ENCODE measurements at places on chromosomes 3 and 15.

- DNase-seq = no peak
These were observed 19.9 kb upstream of the TATDN2 start for GRCh38 chr3:10228248-10228950.

DNA sequence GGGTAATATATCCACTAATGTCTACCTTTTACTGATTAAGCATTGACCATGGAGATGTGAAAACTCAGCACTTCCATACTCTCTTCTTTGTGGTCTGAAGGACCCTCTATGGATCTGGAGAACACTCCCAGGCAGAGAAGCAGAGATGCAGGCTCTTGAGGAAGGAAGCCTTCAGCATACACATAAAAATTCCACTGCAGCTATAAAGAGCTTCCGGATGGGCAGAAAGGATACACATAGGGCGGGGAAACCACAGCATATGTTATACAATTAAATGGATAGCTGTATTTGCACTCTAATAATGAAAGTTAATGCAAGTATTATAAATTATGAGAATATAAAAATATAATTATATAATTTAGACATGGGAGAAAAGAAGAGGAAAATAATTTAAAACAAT lies 1258.2 kb upstream of the ALCAM start:
- no peak for DNase-seq

- no peak for DNase-seq
These were observed 36.5 kb downstream of the KLF15 start for GRCh38 chr3:126320517-126321293.

DNA sequence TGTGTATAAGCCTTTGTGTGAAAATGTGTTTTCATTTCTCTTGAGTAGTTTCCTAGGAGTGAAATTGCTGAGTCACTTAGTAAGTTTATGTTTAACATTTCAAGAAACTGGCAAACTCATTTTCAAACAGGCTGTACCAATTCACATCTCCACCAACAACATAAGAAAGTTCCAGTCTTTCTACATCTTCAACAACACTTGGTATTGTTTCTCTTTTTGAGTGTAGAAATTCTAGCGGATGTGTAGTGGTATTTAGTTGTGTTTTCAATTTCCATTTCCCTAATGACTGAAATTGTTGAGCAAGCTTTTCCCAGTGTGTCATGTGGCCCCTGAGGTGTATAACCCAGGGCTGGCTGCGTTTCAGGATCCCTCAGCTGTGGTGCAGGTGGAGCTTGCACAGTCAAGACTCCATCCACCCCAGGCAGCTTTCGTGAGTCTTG lies 258.5 kb downstream of the PDCD6IP start:
- DNase-seq = no peak

DNA sequence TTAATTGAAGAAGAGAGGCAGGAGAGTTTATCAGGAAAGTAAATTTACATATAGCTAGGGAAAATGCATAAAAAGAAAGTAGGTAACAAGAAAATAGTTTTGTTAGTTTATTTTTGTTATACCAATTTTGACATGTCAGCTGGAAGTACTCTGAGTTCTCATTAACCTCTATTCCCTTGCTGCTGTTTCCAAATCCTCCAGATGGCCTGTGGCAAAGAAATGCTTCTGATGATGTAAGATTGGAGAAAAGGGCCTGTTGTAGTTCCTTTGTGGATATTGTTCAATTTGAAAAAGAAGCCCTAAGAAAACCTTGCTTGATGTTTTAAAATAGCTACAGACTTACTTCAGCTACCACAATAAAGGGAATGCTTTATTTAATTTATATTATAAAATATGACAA lies 192.9 kb upstream of the SLITRK3 start:
- DNase-seq = no peak

- no peak for DNase-seq
These were observed 98.1 kb upstream of the TGFBR2 start for GRCh38 chr3:30508339-30508738.

- no peak for DNase-seq
These were observed 17.9 kb downstream of the CRYGS start for GRCh38 chr3:186526256-186526606.

GRCh38 chr15:89164712-89165211 lies 56.6 kb downstream of the RLBP1 start:
- no peak for DNase-seq

GRCh38 chr3:3817865-3818264 lies 18.6 kb downstream of the LRRN1 start:
- DNase-seq = no peak

GRCh38 chr3:34367521-34367920 lies 569.1 kb downstream of the PDCD6IP start:
- no peak for DNase-seq

GRCh38 chr3:60417576-60417975 lies 833.7 kb downstream of the FHIT start:
- no peak for DNase-seq

GRCh38 chr3:126540342-126540849 lies 16.4 kb downstream of the CHST13 start:
- no peak for DNase-seq

DNA sequence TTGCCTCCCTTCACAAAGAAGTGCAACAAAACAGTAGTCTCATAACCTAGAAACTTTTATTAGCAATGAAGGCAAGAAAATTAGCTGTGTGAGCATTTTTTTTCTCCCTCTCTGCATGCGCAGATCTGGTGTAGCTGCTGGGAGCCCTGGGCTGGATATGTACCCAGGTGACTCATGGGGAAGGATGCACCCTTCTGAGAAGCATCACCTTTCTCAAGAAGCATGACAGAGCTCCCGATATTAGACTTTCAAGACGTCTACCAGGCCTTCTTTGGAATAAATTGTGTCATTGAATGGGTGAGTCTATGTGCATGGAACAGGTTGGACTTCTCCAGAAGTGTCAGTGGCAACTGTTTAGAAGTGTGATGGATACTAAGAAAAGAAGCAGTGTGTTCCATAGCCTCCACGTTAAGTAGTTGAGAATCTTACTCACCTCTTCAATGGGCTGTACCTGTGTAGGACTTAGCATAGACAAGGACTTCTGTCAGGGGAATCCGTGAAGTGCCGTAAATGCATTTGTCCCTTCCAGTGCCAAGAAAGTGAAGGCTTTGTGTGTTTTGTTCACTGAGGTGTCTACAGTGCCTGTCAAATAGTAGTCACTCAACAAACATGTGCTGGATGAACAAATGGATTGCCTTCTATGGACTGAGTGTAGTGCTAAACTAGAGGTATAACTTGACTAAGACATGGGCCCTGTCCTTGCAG lies 47.7 kb upstream of the RASGRP1 start:
- no peak for DNase-seq

DNA sequence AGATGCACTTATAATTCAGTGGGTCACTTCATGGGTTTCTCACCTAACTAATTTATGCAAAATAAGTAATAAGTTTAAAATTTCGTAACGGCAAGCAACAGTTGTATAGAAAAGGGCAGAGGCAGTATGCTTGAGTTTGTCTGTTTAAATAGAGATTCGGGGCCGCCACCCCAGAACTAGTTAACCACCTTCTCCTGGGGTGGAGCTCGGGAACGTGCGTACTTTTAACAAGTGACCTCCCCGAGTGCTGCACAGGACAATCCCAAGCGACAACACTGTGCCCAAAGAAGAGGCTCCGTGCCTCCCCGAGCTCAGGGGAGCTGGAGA lies 439 bp downstream of the SSR3 start:
- DNase-seq = no peak

- DNase-seq = no peak
These were observed 50.5 kb upstream of the KCNMB2 start for GRCh38 chr3:178485756-178486155.

- no peak for DNase-seq
These were observed 54.2 kb downstream of the CCDC54 start for GRCh38 chr3:107431246-107432012.

DNA sequence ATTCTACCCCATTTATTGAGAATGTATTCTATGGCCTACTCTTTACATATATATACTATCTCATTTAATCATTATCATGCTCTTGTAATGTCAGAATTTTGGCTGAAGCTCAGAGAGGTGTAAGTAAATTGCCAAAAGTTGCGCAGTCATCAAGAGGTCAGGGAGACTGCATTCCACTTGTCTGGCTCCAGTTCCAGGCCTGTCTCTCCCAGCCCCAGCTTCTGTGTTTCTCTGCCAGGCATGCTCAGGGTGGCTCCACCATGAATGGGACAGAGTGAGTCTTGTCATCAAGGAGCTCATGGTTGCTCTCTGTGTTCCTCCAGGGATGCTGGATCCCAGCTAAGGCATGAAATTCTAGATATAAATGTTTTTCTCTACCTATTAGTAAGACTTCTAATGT lies 635.1 kb upstream of the MDFIC2 start:
- DNase-seq = no peak

DNA sequence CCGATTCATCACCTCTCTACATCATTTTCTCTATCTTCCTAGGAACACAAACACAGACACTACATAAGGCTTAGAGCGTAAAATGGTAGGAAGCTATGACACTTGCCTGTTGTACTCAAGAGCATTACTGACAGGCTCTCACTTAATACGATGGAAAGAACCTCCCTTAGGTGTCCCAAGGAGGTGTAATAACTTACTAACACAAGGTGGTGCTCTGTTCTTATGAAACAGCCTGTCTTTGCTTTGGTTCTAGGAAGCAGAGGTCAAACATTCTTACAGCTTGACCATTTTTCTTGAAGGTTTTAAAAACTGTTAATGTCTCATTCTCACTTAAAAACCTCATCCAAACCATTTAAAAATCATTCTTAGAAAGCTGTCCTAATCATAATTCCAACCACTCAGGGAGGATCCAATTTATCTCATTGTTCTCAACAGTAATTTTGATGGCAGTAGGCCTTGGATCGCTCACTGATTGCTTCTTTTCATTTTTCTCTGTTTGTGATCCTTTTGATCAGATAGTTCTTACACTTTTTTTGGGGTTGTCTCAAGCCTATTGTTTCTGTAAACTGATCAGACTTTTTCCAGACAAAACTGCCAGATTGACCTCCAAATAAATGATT lies 317.8 kb upstream of the AGTR1 start:
- no peak for DNase-seq

DNA sequence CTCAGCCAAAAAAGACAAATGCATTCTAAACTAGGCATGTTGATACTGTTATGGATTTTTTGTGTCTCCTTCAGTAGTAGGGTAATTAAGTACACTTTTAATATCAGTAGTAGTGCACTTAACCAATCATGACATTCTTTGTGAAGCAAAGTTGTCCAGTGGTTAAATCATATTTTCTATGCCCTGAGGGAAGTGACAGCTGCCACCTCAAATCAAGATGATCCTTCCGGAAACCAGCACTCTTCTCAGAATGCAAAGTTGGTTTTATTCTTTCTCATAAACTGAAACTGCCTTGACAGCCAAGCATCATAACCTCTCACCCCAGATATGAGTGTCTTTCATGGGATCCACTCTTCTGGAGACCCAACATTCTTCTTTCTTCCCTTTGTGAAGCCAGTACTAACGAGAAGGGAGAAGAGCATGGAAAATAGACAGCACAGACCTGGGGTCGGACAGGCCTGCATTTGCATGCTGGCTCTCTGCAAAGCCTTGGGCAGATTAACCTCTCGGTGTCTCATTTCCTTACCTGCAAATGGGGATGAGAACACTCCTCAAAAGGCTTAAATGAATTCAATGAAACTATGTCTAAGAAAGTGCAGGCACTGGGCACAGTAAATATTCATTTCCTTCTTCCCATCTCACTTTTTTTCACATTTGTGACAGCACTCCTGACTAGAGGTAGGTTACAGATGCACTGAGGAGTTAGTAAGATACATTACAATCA lies 13.2 kb downstream of the AAGAB start:
- DNase-seq = no peak

DNA sequence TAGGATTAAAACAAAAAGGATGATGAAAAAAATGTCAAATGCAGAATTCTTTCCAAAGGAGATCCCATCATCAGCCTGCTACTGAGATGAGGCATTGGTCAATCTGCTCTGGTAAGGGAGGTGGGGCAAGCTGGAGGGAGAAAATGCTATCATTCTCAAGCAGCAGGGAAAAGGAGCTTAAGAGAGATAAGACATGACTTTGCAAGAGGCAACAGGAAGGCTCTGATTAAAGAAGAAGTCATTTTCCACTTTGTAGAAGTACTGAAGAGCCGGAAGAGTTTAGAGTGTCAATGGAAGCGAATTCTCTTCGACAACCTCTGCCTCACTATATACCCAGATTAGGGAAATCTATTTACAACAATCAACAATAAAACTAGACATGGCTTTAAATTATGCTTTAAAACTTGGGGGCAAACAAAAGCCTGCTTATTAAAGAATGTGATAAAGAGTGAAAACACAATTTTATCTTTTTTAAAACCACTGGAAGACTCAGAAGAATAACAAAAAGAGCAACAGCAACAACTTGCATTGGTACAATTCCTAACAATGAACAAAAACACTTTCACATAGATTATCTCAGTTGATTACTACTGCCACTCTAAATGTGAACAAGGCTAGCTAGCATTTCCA lies 81.8 kb upstream of the NANOGP8 start:
- DNase-seq = no peak
